Endothelial cell of umbilical vein (primary cell): ENCODE measurements at places on chromosomes 4 and X. TPM values are rescaled to one million over a fixed set of nuclear protein-coding genes. Genes with fewer than 3 reads are reported as not detected.

TEX11 gene
- not detected in 2 replicates for total RNA-seq

CDKL2 gene
- total RNA-seq, result 0.55 and 0.99 TPM in 2 replicates

DCLK2 gene
- total RNA-seq, result 4.6 and 4.7 TPM in 2 replicates

ANOS1 gene
- total RNA-seq, result 0.18 and 0.55 TPM in 2 replicates

ANXA5 gene
- total RNA-seq, result 528 and 529 TPM in 2 replicates
